ENCODE measurements at places on chromosomes 6 and 20.

- no peak for DNase-seq
Observed at GRCh38 chr6:2447318-2447920, 202.0 kb upstream of the GMDS start.

DNA sequence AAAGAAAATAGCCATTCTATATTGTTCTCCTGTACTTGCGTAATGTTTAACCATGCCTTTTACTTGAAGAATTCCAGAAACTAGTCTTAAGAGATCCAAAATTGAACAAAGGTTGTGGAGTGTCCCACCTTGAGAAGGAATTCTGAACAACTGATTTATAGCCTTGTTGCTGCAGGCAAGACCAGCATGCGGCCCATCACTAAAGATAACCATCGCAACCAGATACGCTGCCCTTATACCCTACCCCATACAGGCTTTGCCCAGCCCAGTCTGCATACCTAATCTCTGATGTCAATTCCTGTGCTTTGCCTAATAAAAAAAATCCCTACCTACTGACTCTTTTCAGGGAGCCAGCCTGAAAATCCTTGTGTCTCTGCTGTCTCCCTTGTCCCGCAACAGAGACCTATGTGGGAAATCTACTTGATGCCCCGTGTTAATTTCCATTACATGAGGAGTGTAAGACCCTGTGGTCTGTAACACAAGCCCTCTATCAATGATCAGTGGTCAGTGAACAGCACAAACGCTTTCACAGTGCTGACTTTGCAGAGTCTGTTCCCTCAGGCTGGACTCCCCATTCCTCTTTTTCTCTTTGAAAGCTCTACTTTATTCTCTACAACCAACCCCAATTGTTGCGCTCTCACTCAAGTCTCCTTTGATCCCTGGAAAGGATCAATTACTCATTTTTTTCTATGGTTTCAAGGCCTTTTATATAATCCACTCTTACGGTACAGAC lies 125.7 kb upstream of the BTBD3 start:
- no peak for DNase-seq

DNA sequence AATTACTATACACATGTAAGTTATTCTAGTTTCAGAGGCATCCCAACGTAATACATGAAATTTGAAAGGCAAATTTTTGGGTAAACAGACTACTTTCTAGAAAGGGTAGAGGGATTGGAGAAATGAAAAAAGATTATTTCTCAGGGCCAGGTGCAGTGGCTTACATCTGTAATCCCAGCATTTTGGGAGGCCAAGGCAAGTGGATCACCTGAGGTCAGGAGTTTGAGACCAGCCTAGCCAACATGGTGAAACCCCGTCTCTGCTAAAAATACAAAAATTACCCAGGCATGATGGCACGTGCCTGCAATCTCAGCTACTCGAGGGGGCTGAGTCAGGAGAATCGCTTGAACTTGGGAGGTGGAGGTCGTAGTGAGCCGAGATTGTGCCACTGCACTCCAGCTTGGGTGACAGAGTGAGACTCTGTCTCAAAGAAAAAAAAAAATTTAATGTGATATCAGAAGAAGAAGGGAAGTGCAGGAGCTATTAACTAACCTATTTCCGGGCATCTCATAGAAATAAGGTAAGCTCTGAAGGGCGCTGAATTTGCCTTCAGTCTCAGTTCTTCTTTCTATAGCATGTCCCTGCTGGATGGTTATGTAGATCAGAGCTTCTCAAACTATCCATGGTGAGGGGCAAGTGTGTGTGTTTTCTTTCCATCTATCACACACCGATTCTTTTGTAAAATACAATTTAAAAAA lies 100.3 kb upstream of the MTHFD1L start:
- no peak for DNase-seq

GRCh38 chr6:136550045-136550329 lies 235 bp downstream of the MAP7 start:
- DNase-seq = no peak

DNA sequence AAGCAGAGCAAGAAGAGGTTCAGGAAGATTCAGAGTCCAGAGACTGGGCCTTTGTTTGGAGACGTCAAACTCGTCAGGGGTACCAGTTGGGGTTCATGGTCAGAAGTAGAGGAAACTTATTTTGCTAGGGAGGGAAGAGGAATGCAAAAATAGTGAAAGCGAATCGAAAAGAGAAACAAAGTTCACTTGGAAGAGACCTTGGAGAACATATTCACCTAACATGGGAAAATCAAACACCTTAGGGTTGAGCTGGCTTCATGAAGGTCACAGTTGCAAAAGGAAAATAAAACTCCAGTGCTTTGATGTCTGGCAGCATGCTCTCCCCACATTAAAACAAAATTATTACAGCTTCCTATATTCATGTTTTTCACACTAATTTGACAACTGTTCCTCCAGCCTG lies 440.4 kb downstream of the EPM2A start:
- DNase-seq = no peak

DNA sequence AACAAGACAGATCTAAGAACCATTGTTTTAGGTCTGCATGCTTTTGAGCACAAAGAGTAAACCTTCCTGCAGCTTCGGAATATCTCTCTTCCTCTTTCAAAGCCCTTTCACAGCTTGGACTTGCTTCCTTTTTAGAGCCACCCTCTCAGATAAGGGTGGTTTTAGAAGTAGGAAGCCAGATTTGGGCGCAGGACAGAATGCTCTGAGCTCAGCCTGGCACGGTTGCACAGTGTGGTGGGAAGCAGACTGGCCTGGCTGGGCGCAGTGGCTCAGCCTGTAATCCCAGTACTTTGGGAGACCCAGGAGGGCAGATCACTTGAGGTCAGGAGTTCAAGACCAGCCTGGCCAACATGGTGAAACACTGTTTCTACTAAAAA lies 35.6 kb upstream of the PNRC1 start:
- no peak for DNase-seq

DNA sequence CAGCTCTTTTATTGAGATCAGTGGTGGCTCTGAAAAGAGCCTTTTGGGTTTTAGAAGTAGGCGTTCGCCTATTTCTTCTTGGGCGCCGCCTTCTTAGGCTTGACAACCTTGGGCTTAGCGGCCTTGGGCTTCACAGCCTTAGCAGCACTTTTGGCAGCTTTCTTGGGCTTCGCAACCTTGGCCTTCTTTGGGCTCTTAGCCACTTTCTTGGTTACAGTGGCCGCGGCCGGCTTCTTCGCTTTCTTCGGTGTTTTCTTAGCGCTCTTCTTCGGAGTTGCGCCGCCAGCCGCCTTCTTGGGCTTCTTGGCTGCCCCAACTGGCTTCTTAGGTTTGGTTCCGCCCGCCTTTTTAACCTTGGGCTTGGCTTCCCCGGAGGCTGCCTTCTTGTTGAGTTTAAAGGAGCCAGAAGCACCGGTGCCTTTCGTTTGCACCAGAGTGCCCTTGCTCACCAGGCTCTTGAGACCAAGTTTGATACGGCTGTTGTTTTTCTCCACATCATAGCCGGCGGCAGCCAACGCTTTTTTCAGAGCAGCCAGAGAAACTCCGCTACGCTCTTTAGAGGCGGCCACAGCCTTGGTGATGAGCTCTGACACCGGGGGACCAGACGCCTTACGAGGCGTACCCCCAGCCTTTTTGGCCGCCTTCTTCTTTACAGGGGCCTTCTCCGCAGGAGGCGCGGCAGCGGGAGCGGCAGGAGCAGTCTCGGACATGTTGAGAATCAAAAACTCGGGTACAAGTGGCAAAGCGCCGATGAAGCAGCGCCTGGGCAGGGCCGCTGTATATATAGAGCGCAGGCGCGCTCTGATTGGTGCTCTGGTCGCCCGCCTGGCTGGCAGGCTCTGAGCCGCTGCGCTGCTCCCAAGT lies 31.3 kb upstream of the HFE start:
- peak; percentile 75 for DNase-seq

GRCh38 chr6:12593771-12594529 lies 122.6 kb upstream of the PHACTR1 start:
- DNase-seq = no peak

DNA sequence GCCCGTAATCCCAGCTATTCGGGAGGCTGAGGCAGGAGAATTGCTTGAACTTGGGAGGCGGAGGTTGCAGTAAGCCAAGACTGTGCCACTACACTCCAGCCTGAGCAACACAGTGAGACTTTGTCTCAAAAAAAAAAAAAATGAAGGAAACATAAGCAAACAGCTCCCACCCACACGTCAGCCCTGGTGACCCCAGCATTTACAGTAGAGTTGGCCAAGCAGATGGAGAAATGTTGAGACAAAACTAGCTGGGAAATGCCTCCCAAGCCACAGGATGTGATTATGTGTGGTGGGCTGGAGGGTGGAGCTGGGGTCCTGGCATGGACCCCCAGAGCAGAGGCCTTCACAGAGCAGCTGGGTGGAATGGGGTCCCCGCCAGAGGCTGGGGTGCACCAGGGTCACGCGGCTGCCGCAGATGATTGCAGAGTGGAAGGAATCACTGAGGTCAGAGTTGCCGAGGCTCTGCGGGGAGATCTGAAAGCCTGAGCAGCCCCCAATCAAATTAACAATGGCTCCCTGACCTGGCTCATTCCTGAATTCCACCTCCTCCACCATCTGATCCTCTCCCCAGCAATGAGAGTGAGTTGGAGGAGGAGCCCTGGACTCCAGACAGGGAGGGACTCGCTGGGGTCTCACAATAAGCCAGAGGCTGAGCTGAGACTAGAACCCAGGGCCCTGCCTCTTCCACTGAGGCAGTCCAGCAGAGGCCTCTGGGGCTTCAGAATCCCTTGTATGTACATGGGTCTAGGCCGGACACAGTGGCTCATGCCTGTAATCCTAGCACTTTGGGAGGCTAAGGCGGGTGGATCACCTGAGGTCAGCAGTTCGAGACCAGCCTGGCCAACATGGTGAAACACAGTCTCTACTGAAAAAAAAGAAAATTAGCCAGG lies 34.7 kb upstream of the TGM2 start:
- no peak for DNase-seq

- no peak for DNase-seq
Observed at GRCh38 chr6:43744491-43744890, 25.5 kb upstream of the VEGFA start.

GRCh38 chr20:18754030-18754652 lies 59.4 kb upstream of the SCP2D1 start:
- peak; percentile 11 for DNase-seq

GRCh38 chr20:24993337-24994185 lies 1.0 kb upstream of the APMAP start:
- no peak for DNase-seq

DNA sequence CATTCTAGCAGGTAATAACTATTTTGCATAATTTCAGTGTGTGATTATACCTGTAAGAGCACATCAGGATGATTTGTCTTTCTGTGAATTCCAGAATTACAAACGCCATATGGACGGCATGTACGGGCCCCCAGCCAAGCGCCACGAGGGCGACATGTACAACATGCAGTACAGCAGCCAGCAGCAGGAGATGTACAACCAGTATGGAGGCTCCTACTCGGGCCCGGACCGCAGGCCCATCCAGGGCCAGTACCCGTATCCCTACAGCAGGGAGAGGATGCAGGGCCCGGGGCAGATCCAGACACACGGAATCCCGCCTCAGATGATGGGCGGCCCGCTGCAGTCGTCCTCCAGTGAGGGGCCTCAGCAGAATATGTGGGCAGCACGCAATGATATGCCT lies 122.7 kb downstream of the TMEM242 start:
- no peak for DNase-seq

- DNase-seq = no peak
Observed at GRCh38 chr6:40723967-40724366, 136.8 kb upstream of the LRFN2 start.
